Activated CD4-positive, CD25-positive, alpha-beta regulatory T cell treated with anti-CD3 and anti-CD28 coated beads, Interleukin-2, amount 50 U/mL, for 16 hours (primary cell): ENCODE measurements at places on chromosomes 3 and 15.

DNA sequence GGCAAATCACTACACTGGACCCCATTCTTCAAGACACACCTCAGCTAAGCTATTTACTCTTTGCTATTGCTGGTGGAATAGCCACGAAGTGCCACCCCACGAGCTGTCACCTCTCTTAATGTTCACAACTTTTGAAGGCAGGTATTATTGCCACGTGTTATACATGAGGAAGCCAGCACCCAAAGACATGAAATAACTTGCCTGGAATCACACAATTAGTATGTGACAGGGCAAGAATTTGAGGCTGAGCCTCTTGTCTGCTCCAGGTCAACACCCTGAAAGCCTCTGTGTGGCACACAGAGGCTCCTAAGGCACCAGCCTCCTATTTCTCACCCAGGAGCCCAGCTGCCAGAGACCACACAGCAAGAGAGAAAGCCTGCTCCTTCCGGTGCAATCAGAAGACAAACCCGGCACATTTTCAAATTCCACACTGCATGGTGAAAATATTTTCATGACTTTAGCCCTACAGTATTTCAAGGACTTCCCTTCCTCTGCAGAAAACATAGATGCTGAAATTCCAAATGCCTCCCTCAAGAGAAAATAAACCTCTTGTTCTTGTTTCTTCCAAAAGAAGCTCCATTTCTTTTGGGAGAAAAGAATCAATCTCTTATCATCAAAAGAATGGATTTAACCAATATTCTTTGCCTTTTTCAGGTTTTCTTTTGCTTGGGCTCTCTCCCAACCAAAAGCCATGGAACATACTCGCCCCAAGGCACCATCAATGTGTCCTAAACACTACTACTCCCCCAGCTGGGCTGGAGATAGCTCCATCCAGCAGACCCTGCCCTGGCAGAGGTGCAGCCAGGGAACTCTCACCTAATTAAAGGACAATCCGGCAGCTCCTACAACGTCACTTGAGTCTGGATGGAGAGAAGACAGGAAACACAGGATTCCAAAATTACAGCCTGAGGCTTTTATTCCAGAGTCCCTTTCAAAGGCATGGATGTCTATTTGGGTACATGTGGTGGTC is 84.7 kb upstream of the THBS1 start:
- no peak for DNase-seq

GRCh38 chr15:67116742-67117141 is 51.3 kb downstream of the SMAD3 start:
- DNase-seq: no peak

DNA sequence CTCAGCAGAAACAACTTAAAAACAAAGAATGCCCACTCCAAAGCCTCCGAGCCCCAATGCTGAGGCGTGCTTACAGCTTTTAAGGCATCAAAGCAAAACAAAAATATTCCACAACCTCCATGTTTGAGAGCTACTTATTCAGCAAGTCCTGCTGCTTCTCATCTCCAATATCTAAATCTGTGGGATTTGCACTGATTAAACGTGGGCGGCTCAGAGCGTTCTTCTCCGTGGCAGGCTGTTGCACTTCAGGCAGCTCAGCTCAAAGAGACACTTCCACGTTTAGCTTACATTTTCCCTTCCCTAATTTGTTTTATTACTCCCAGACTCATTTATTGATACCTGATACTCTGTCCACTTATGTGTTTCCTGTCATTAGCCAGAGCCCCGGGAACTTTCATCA is 282.6 kb upstream of the MCTP2 start:
- no peak for DNase-seq

DNA sequence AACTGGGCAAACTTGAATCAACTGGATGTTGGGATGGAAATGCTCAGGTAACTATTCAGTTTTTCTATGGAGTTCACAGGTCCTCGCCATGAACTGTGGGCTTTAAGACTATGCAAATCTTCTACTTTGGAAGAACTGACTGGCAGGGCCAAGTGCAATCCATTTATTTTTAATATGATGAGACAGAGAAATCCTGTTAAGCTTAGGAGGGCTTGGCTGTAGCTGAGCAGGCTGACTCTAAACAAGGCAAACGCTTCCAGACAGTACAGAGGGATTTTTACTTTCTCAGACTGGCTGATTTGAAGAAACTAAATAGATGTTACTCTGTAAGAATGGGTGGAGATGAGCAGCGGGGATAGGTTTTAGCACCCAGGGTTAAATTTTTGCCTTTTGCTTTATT is 194.2 kb upstream of the ICE2 start:
- no peak for DNase-seq

DNA sequence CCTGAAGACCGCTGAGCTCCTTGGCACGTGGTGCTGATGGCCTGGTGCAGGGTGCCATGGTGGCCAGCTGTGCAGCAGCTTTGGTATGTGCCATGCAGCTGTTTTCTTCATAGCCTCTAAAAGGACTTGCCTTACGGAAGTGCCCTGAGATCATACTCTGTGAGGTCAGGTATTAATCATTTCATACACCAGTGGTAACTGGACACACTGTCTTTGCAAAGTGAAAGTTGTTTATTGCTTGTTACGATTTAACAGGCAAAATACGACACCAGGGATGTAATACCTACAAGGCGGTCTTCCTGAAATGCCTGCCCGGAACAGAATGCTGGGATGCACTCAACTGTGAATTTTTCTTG is 184.6 kb downstream of the ATP10A start:
- DNase-seq: no peak
